Vein endothelial cell (primary cell): ENCODE measurements at places on chromosomes 12 and 14. TPM values are rescaled to one million over a fixed set of nuclear protein-coding genes. Genes with fewer than 3 reads are reported as not detected.

The TRIM9 gene
- under 0.01 TPM in 2 replicates for total RNA-seq

The VCPKMT gene
- total RNA-seq = 4.9 and 6.0 TPM in 2 replicates

The RNASE7 gene
- not detected in 2 replicates for total RNA-seq

The ARHGAP9 gene
- not detected in 2 replicates for total RNA-seq

The INSM2 gene
- total RNA-seq = not detected in 2 replicates

The KRT6B gene
- not detected in 2 replicates for total RNA-seq

The PA2G4 gene
- total RNA-seq = 183 and 261 TPM in 2 replicates

The TAS2R50 gene
- total RNA-seq = 4.5 and 4.6 TPM in 2 replicates

The CLEC4C gene
- not detected in 2 replicates for total RNA-seq

The SIRT4 gene
- total RNA-seq = 0.76 and 0.98 TPM in 2 replicates

The MSRB3 gene
- total RNA-seq = 38.5 and 45.8 TPM in 2 replicates

The FIGNL2 gene
- 0.98 and 1.2 TPM in 2 replicates for total RNA-seq

The ANP32D gene
- not detected in 2 replicates for total RNA-seq

The GSC gene
- total RNA-seq = not detected in 2 replicates

The CD163 gene
- total RNA-seq = not detected in 2 replicates

The STRAP gene
- total RNA-seq = 96.4 and 112 TPM in 2 replicates

The RD3L gene
- not detected in 2 replicates for total RNA-seq

The LRRC9 gene
- not detected in 2 replicates for total RNA-seq

The MED6 gene
- 30.7 and 31.1 TPM in 2 replicates for total RNA-seq

The PRPH gene
- not detected in 2 replicates for total RNA-seq

The GPR65 gene
- total RNA-seq = 0.33 TPM in 1 of 2 replicates, not detected in the other

The TEX52 gene
- total RNA-seq = not detected in 2 replicates

The MDGA2 gene
- total RNA-seq = not detected in 2 replicates

The ZNF84 gene
- 30.4 and 31.4 TPM in 2 replicates for total RNA-seq

The AKAP5 gene
- total RNA-seq = 0.33 and 0.76 TPM in 2 replicates

The PPP2R5E gene
- total RNA-seq = 20.6 and 30.1 TPM in 2 replicates

The BEST3 gene
- 0.29 and 0.33 TPM in 2 replicates for total RNA-seq

The INTS13 gene
- 34.9 and 46.5 TPM in 2 replicates for total RNA-seq

The TMEM121 gene
- total RNA-seq = 5.6 and 6.2 TPM in 2 replicates

The JAG2 gene
- total RNA-seq = 47.0 and 50.1 TPM in 2 replicates

The C12orf60 gene
- total RNA-seq = 1.6 and 2.2 TPM in 2 replicates
